ENCODE measurements at places on chromosomes 2 and 18.

- no peak for DNase-seq
Measured at GRCh38 chr18:55152801-55153200, 193.5 kb upstream of the CCDC68 start.

DNA sequence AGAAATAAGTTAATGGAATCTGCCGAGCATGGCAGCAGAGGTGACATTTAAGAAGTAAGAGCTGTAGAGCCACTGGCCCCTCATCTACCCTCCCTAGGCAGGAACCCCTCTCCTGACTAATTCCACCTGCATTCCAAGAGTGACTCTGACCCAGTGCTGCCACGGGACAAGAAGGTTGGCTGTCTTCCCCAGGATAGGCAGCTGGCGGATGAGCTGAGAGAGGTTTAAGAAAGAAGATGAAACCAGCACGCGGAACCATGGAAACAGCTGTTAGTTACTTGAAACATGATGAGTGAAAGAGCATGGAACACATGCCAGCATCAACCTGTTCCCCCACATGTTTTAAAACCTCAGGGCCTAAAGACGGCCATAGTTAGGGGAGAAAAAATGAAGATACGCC is 74.1 kb downstream of the RND3 start:
- no peak for DNase-seq

DNA sequence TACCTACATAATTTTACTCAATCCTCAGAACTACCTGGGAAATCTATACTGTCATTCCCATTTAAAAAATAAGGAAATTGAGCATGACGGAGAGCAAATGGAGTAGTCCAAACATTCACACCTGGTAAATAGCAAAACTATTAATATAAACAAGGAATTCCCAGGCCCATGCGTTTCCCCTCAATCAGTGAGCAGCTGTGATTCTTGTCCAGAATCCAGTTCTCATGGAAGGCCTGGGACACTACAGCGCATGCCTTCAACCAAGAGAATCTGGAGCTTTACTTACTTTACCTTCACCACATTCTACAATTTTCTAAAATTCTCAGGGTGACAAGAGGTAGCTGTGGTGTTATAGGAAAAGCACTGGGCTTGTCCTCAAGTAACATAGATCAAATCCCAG is 259.0 kb downstream of the LRATD1 start:
- DNase-seq, result no peak

GRCh38 chr2:3198119-3198518 is 179.5 kb downstream of the EIPR1 start:
- DNase-seq, result no peak

DNA sequence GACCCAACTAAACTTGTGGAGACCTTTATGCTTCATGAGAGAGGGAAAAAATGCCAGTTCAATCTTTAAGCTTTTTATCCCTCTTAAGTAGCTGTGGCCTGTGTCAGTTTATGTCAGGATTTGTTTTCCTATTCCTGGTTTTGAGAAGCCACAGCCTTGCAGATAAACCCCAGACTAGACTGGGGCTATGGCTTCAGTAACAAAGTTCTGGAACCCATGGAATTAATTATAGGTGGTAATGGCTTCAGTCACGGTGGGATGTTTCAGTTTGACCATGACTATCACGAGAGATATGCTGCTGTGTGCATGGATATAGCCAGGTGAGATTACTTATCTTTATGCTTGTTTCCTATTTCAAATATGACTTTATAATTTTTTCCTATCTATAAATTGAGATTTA is 134.8 kb downstream of the RAPGEF4 start:
- DNase-seq, result no peak

- no peak for DNase-seq
Measured at GRCh38 chr2:28552045-28552823, 56.4 kb downstream of the PLB1 start.

- DNase-seq, result no peak
Measured at GRCh38 chr2:31189141-31189540, 28.2 kb downstream of the CAPN14 start.

- DNase-seq, result no peak
Measured at GRCh38 chr2:58916063-58916462, 674.9 kb upstream of the FANCL start.

- DNase-seq, result no peak
Measured at GRCh38 chr2:26606847-26607190, 34.3 kb downstream of the CIB4 start.

GRCh38 chr2:219402665-219403515 is 15.2 kb upstream of the DNPEP start:
- DNase-seq, result peak; percentile 30

DNA sequence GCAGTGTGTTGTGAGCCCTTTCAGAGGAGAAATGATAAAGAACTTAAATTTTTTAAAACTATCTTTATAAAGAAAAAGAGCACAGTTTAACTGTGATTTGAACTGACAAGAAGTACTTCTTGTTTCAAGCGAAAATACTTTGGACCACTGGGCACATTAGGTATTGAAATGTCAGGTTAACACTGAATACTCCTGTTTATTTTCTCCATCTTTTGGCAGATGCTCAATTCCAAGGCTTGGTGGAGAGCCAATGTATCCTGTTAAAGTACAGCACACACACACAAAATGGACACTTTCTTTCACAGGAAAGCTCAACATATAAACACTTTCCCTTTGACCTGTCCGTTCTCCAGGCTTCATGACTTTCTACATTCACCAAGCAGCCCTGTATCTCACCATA is 32.6 kb upstream of the SP3 start:
- DNase-seq, result no peak

- DNase-seq, result no peak
Measured at GRCh38 chr18:49189772-49190171, 239.0 kb upstream of the SMAD7 start.

DNA sequence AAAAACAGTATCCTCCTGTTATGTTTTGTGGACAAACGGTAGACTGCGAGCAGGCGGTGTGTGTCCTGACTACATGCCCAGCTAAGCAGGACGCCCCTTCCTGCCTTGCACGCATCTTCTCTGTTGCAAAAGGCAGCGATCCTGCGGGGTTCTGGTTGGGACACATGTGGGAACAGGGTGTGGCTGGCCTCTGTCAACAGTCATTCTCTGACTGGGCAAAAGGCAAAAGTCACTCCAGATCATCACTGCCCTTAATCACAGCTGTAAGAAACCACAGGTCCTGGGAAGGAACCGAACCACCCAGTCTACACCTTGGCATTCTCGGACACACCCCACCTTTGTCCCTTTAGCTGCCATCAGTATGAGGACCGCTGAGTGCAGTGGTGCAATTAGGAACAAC is 44.3 kb upstream of the TMEM87B start:
- DNase-seq, result no peak

DNA sequence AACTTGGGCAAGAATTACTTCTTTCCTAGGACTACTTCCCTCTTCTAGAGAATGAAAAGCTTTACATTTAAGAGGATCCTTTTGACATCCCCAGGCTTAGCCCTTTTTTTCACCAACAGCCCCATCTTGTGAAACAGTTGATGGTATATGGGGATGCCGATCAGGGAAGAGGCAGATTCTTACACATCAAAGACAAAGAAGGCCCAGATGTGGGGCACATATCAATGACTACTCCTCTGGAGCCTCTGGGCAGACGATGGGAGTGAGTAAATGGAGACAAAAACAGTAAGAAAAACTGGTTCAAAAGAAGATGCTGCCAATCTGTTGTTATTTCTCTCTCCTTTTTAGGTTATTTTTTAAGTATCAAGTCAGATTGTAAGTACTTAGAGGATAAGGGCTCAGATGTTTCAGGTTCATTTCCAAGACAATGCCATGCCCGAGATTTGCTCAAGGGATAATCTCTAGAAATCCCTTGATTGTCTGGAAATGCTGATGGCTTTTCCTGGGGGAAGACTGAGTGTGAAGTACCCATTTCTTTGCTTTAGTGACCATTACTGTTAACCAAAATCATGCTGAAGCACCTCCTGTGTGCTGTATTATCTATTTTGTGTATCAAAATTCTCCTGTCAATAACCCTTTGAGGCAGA is 117.5 kb downstream of the EPHA4 start:
- no peak for DNase-seq

DNA sequence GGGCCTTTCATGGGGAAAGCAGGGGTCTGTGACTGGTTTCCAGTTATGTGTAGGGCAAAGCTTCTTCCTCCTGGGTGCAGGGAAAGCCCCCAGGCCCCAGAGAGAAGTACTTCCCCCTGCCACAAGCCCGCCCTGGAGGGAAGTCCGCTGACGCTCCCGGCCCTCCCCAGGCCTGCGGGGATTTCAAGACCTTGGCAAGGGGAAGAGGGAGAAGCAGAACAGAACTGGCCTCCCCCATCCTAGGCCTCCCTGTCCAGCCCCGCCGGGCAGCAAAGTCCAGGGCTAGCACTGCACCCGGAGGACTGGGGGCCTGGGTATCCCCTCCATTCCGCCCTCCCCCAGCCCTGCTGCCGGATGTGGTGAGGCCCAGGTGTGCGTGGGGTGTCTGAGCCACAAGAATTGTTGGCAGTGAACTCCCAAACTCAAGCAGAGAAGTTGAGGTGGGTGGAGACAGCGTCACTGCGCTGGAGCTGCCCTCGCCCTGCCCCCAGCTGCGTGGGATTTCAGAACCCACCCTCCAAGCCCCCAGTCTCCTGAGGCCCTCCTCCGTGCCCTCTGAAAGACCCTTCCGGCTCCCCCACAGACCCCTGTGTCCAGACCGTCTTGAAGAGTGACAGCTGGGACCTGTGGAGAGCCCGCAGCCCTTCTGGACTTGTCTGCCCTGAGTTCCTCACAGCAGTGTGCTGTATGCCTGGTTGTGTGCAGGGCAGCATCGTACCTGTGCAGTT is 1.1 kb upstream of the DUSP2 start:
- DNase-seq, result peak; percentile 66

DNA sequence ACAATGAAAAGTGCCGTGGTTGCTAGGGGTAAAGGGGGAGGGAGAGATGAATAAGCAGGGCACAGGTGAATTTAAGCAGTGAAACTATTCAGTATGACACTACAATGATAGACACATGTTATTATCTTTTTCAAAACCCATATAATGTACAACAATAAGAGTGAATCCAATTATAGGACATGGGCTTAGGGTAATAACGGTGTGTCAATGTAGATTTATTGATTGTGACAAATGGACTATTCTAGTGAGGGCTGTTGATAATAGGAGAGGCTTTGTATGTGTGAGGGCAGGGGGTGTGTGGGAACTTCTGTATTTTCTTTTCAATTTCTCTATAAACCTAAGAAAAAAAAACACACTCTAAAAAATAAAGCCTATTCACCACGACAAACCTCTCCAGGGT is 223.8 kb downstream of the RIT2 start:
- no peak for DNase-seq

GRCh38 chr2:47002480-47003381 is 87.1 kb upstream of the MCFD2 start:
- DNase-seq, result no peak

DNA sequence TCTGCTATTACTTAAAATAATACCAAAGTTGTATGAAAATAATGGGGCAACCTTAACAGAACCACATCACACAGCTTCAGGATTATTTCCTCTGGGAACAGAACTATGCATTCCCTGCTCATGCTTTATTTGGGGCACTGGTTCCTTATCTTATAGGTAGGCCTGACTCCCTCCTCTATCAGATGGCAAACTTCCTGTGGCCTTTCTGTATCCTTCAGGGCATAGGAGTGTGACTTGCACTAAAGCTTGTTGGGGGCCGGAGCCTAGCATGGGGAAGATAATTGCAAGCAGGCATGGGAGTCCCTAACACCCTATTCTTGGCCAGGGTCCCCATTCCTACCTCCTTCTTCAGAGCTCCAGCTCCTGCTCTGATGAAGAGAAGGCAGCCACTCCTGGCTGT is 167.2 kb upstream of the SERTAD2 start:
- DNase-seq, result no peak

GRCh38 chr2:71457123-71457915 is 4.0 kb downstream of the DYSF start:
- DNase-seq, result no peak

DNA sequence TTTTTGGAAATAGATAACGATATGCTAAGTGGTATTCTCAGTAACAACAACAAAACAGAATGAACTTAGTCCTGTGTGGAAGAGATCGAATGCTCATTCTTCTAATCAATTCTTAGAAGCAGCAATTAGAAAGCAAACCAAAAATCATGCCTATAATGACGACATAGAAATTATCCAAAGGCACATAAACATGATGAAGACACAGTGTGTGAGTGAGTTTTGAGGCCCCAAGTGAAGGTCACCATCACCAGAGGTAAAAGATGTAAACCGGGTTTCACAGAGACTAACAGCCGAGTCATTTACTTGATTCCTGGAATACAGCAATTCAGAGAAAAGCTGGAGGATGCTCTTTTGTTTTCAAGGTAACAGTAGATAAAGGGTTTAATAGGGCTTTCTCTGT is 509.2 kb downstream of the TDRD15 start:
- DNase-seq, result no peak

DNA sequence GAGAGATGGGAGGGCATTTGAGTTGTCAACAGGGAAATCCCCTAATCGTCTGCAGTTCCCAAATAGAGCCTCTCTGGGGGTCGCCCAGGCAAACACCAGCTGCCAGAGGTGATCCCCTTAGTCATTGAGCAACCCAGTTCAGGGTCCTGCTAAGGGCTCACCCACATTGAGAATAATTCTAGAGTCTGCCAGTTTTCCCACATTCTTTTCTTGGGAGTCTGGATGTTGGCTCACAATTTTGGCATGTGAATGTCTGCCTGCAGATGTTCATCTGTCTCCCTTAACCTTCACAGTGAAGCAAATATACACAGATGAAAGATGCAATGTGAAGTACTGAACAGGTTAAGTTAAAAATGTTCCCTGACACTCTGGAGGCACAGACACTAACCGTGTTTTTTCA is 11.4 kb upstream of the SMIM21 start:
- DNase-seq, result no peak

- no peak for DNase-seq
Measured at GRCh38 chr2:241686324-241686649, 328 bp downstream of the DTYMK start.

- no peak for DNase-seq
Measured at GRCh38 chr2:114859726-114860510, 417.5 kb downstream of the DPP10 start.

DNA sequence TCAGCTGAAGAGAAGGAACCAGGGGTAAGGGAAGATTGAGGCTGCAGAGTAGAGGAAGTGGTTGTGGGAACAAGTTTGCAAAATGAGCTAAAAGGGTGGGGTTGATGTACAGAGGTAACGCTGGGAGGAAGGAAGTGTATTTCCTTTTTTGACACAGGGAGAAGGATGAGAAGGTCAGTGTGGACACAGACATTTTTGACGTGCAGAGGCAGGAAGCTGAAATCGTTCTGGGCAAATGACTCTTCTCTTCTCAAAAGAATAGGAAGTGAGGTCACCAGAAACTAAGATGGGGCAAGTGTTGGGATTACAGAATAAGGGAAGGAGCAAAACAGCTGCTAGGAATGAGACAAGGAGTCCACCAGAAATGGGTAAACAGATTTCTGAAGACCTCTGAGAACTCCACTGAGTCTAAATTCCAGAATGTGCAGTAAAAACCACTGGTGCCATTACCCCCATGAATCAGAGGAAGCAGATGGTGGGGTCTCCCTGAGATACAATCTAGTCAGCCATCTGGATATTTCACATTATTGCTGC is 20.0 kb upstream of the RNF149 start:
- no peak for DNase-seq
